IPS DF 6.9 (cell line): ENCODE measurements at places on chromosomes 4 and X.

- no peak for DNase-seq
Observed at GRCh38 chr4:71648923-71649322, 135.0 kb downstream of the GC start.

GRCh38 chrX:45479835-45480422, 279.3 kb upstream of the DIPK2B start:
- DNase-seq: no peak

GRCh38 chrX:150161193-150161592, 201.9 kb upstream of the MAMLD1 start:
- DNase-seq: no peak

- no peak for DNase-seq
Observed at GRCh38 chr4:176939445-176939844, 146.7 kb upstream of the VEGFC start.

DNA sequence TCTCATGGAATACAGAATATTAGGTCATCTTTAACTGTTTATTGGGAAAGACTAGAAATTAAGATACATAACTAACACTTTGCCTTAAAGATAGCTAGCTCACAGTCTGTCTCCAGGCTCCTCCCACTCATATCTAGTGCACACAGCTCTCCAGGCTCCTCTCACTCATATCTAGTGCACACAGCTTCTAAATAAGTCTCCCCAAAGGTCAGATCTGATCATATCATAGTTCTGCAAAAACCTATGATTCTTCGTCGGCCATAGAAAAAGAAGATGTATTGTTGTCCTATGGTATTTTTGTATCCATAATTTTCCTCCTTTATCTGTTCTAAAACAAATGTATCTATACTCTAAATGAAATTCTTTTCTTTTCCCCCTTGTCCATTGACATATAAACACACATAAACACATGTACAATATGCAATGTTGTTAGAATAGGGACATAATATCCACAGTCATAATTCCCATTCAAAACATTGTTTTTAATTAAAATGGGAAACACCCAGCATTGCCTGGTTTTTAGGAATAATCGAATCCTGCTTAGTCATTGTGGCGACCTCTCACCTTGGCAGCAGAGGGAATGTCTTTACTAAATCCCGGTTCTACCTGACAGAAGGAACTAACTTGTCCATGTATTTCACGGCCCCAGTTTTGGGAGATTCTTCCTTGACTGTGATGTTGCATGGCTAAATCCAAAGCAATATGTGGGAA, 1282.0 kb downstream of the PCDH7 start:
- DNase-seq: no peak

DNA sequence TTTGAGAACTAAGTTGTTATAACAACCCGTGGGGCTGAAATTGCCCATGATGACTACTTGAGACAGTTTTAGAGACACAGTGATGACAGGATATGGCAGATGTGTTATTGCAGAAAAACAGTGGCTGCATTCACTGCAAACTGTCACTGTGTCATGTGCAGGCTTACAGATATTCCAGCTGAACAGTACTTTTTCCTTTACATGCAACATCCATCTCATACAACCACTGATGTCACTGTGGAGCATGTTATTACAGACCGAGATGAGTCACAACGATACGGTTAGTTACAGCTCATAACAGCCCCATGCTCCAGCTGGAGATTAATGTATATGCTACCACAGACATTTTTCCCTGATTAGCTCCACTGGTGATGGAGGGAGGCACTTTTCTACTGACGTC, 207.4 kb downstream of the TMA16 start:
- DNase-seq: no peak

- DNase-seq: no peak
Observed at GRCh38 chr4:165207431-165208220, at the start of gene KLHL2. KLHL2 (plus strand) TSS chr4:165207561; CDS start chr4:165207877, 316 bp downstream.

DNA sequence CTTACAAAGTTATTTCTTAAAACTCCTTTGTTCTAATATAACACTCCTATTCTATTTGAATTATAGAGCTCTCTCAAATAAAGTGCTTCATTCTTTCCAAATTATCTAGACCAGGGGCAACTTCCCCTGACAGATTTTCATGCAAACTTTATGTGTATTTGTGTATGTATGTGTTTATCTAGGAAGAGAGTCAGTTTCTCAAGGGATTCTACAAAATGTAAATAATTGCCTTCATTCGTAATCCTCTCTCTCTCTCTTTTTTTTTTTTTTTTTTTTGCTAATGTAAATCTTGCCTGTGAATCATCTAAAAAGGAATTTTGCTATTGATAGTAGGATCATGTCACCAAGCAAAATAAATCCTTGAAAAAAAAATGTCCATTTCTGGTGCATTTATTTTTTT, 38.9 kb upstream of the RBPJ start:
- no peak for DNase-seq

- no peak for DNase-seq
Observed at GRCh38 chr4:110216129-110216528, 17.7 kb upstream of the ELOVL6 start.
